Hypothalamus (tissue), 51 donors: ENCODE measurements at places on chromosomes 11 and 22.

DNA sequence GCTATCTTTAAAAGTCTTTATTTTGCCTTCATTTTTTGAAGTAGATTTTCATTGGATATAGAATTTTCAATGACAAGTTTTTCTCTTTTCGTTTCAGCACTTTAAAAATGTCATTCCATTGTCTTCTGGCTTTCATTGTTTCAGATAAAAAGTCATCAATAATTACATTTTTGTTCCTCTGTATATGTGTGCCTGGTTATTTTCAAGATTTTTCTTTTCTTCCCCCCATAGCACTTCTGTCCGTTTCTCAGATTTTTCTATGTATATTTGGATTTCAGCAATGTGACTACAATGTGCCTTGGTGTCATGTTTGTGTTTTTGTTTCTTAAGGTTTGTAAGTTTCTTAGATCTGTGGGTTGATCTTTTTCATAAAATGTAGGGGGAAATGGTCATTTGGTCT is 66.3 kb upstream of the HSD17B12 start:
- DNase-seq, result no peak

- DNase-seq, result no peak
Measured at GRCh38 chr22:40237241-40237640, 59.5 kb downstream of the TNRC6B start.

DNA sequence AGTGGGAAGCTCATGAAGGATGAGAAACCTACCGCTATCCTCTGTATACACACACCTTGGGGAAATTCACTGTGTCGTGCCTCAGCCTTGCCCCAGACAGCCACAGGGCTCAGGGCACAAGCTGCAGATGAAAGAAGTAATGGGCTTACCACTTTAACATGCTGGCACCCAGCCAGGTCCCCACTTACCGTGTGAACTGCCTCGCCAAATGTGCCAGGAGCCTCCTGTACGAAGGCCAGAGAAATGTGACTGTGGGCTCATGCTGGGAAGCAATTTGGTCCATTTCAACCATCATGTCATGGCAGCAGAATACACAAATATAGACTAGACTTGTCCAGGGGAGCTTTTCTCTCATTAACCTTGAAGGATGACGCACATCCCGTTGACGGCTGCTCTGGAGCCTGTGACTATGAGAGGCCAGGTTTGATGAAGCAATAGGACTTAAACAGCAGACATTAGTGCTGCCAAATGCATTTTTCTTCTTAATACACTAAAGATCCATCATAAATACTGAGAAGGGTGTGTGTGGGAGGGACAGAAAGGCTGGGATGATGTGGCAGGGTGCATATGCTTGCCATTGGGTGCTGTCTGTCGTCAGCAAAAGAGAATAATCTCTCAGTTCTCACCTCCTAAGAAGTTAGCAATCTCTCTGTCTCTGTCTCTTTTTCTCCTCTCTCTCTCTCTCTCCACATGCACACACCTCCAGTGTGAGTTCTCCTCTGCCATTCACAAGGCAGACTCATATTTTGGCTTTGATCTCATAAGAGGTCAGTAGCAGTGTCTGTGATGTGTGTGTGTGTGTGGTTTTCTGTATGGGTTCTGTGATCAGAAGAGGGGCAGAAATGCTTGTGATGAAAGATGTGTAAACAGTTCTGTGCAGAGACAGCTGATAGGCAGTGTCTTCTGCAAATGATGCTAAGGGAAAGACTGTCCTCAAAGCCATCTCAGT is 142.4 kb downstream of the KIRREL3 start:
- DNase-seq, result no peak

- DNase-seq, result no peak
Measured at GRCh38 chr22:29327089-29327764, 11.7 kb upstream of the RASL10A start.

DNA sequence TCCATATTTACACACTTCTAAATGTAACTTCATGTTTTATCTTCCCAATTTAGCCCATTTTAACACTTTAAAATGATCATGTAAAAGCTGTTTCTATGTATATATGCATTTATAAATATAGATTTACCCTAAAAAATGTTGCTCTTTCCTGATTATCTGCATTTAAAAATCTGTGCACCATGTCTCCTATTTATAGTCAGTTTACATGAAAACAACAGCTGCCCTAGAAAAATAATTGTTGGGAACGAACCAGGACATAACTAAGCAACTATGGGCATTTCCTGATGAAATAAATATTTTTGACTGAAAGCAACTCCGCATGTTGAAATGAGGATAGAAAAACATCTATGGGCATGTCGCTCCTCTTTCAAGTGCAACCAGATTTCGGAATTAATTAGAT is 1368.2 kb downstream of the FAM181B start:
- DNase-seq, result no peak

DNA sequence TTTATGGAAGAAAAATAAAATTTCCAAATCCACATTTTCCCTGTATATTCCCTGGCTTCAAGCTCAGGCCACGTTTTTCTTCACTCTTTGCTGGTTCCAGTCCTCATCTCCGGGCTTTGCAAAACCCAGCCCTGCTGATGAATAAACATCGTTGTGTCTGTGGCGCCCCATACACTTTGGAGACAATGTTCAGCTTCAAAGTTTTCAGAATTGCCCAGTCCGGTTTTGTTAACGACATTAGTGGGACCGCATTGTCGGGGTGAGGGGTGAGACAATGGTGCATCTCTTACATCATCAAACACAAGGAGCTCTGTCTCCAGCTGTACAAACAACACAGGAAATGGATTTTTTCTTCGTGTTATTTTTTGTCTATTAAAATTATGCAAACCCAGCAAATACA is 53.4 kb upstream of the HTATIP2 start:
- DNase-seq, result peak; percentile 13

DNA sequence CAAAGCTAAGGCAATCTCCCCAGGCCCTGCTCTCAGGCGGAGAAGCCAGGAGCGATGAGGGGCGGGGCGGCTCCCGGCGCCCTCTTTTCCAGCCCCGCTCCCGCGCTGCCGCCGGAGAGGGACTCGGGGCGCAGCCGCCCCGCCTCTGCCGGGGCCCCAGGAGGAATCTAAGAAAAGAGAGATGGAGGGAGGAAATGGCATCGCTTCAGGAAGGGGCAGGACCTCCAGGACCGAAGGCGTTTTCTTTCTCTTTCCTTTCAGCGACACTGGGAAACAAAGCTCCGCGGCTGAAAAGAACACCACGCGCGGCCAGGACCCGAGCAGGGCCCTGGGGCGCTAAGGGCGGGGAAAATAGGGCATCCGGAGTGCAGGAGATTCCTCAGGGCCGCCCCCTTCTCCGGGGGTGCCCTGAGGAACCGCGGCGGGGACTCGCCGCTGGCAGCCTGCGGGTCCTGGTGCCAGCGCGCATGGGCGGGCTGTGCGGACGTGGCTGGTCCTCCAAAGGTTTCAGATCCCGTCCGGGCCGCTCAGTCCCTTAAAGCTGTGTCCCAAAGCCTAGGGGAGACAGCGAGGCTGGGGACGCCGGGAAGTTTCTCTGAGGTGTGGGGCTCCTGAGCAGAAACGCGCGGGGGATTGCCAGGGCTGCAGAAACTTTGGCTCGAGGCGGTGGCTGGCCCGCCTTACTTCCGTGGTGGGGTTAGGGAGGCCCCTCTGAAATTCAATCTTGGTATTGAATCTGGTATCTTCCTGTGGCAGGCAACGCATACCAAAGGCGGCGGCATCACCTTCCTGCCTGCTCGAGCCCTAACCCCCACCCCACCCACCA is 2.8 kb upstream of the BSX start:
- DNase-seq, result no peak

- no peak for DNase-seq
Measured at GRCh38 chr11:111996129-111996528, 29.1 kb upstream of the DLAT start.

GRCh38 chr11:31397239-31397834 is 27.7 kb downstream of the DNAJC24 start:
- no peak for DNase-seq

- peak; percentile 36 for DNase-seq
Measured at GRCh38 chr11:19259487-19260345, 19.0 kb upstream of the E2F8 start.

- DNase-seq, result no peak
Measured at GRCh38 chr22:37336579-37336978, 54.3 kb downstream of the CYTH4 start.

- DNase-seq, result no peak
Measured at GRCh38 chr11:34135439-34135838, 30.0 kb downstream of the NAT10 start.

DNA sequence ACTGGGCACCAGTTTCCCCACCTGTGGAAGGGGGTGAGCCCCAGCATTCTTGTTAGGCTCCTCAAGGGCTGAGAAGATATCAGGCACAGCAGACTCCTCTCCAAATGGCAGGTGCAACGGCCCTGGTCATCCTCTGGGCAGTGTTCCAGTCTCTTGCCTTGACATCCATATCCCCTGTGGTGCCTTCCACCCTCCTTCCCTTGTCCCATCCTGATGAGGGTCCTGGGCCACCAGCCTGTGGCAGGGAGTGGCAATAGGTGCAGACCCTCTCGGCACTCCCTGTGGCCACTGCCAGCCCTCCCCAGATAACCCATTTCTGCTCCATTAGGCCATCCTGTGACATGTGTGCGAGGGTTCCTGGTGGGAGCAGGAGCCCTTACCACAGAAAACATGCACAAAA is 78.8 kb upstream of the NECTIN1 start:
- DNase-seq, result no peak

GRCh38 chr22:38953577-38954413 is 3.6 kb upstream of the APOBEC3A start:
- no peak for DNase-seq

GRCh38 chr11:46492532-46492931 is 101.0 kb upstream of the CHRM4 start:
- DNase-seq, result no peak

DNA sequence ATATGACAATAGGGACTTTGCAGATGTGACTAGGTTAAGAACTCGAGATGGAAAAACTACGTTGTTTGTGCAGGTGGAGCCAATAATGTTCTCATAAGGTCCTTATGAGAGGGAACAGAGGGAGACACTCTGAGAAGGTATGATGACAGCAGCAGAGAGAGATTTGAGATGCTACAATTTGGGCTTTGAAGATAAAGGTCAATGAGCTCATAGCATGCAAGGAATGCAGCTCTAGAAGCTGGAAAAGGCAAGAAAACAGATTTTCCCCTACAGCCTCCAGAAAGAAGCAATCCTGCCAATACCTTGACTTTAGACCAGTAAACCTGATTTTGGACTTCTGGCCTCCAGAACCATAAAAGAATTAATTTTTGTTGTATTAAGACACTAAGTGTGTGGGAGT is 21.1 kb downstream of the FAM76B start:
- no peak for DNase-seq

- no peak for DNase-seq
Measured at GRCh38 chr22:32764330-32765131, 37.0 kb upstream of the TIMP3 start.

- DNase-seq, result no peak
Measured at GRCh38 chr22:33969045-33969444, 48.8 kb upstream of the LARGE1 start.

DNA sequence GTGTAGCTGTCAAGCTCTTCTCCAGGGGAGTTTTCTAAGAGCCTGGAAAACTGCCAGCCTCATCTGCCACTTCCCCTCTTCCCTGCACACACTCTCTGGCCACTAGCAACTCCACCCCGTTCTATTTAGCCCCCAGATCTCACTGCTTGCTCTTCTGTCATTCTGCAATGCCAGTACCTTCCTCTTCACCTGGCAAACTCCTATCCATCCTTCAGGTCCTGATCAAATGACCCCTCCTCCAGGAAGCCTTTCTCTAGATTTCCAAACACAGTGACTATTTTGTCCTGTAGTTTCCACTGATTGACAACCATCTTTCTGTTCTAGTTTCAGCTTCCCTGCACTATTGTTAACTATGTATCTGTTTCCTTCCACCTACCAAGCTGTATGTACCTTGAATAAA is 437.7 kb downstream of the SOX6 start:
- DNase-seq, result no peak

GRCh38 chr11:122893131-122893530 is 10.6 kb downstream of the JHY start:
- no peak for DNase-seq

DNA sequence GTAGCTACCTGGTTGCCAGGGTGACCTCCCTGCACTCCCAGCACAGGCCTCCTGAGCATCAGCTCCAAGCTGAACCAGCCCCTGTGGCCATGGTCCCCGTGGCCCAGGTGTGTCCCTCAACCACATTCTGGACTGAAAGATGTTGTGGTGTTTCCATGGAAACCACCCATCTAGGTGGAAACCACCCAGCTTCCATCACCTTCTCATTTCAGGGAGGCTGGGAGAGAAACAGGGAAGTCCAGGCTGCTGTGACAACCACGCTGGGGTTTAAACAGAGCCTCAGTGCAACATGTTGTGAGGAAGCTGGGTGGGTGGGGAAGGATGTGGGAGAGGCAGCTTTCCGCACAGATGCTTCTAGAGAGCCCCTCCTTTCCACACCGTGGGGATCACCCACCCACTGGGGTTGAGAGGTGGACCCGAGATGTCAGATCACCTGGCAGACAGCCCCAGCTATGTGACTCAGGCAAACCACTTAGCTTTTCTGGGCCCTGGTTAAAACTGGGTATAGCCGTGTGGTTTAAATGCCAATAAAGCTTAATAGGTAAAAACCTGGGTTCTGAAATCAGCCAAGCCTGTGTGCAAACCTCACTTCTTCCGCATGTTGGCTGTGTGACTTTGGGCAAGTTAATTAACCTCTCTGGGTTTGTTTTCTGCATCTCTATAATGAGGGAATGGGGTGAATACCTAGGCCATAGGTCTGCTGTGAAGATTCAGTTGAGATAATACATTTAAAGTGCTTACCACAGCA is 46.4 kb downstream of the CD82 start:
- no peak for DNase-seq

DNA sequence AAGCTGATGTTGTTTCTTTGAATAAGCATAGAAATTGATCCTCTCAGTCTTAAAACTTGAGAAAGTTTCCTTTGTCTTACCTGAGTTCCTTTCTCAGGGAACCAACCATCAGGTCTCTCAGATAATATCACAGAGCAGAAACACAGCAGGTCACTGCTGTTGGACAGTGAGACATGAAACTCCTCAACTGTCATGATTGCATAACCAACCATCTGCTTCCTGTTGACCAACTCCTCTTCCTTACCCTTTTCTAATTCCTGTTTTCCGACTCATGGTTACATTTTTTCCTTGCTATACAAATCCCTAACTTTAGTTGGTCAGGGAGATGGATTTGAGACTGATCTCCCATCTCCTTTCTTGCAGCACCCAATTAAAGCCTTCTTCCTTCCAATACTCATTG is 845.3 kb downstream of the FAM181B start:
- no peak for DNase-seq

- no peak for DNase-seq
Measured at GRCh38 chr11:134640536-134640935, 228.5 kb upstream of the B3GAT1 start.

DNA sequence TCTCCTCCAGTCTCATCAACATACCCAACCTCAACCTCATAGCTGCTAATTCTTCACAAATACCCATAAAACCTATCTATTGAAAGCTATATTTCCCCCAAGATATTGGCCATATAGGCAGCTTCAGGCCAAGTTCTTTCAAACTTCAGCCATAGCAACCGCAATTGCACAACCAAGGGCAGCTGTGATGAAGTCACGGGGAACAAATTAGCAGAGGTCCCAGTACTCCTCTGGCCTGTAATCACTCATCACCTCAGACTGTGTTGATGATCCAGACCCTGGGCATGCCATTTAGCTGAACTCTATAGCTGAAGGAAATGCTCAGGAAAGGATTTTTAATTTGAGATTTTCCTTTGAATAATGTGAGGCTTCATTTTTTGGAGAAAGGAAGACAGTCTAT is 84.1 kb downstream of the SLC1A2 start:
- no peak for DNase-seq
